ENCODE measurements at places on chromosomes 6 and 20.

DNA sequence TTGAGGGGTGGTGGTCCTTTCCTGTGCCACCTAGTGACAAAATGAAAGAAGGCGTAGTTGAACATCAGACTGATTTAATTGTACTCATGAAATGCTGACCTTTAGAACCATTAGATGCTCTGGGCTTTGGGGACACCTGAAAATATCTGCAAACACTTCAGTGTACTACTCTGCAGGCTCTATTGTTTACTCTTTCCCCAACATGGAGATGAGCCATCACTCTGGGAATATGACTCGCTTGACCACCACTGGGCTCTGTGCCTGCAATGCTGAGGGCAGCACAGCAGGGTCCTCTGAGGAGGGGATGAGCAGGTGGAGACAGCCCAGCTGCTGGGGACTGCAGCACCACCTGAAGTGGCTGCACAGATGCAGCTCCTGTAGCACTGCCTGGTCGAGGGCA, 74.8 kb upstream of the SLC24A3 start:
- no peak for DNase-seq

DNA sequence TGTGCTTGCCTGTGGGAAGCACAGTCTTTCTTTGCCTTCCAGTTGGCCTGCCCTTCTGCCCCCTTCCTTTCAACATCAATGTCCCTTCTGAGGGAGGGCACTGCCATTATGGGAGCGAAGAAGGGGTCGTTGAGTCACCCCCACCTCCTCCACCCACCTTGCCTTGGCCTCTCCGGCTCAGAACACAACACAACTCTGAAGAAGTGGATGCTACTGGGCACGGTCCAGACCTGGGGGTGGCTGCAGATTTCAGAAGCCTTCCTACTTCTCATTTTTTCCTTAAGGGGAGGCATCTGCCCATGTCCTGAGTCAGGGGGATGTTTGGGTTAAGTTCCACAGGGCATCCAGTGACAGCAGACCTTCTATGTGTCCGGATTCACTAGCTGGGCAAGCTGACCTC, 72.1 kb downstream of the GFOD1 start:
- no peak for DNase-seq

DNA sequence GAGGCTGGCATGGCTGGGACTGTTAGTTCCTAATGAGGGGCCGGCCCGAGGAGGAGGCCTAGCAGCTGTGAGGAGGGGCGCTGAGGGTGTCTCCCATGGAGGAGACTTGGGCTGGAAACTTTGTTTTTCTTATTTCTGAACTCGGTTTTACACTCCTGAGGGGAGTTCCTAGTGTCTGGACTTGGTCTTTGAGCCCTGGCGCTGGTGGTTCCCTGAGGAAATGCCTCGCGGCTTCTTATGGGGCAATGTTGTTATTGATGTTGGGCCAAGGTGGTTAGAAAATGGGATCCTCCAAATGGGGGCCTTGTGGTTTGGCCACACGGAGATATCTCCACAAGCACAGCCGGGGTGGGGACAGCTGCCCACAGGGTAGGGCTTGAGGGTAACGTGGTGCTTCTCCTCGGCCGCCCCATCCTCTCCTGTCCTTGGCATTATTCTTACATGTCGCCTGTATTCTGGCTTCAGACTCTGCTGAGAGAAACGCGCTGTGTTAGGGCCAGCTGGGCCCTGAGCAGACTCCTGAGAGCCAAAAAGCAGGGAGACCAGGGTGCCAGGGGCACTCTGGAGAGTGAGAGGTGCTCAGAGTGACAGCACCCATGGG, 136.9 kb downstream of the FOXO3 start:
- no peak for DNase-seq

DNA sequence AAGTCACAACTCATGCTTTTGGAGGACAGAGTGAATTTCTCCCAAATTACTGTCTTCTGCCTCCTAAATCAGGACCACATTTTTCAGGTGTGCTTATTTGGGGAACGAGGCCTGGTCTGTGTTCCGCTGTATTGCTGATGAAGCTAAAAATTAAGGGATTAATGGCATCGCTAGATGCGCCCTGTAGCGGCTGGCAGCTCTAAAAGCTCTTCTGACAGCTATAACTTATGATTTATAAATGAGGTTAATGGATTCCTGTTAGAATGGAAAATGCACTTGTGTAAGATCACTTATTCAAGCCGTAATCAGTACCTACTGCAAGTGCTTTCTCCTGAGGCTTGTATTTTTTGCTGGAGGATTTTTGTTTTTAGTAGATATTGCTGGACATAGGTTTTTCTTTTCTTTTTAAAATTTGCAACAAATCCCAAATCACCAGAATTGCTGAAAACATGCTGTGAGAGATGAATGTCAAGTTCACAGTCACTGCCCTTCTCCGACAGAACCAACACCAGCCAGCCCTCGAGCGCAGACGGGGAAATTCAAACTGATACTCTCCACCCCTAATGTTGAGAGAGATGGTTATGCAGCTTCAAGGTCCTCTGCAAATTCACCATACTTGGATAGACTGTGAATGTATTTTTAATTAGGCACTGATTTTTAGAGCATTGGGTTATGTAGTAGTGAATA, 49.1 kb downstream of the AKAP12 start:
- no peak for DNase-seq

DNA sequence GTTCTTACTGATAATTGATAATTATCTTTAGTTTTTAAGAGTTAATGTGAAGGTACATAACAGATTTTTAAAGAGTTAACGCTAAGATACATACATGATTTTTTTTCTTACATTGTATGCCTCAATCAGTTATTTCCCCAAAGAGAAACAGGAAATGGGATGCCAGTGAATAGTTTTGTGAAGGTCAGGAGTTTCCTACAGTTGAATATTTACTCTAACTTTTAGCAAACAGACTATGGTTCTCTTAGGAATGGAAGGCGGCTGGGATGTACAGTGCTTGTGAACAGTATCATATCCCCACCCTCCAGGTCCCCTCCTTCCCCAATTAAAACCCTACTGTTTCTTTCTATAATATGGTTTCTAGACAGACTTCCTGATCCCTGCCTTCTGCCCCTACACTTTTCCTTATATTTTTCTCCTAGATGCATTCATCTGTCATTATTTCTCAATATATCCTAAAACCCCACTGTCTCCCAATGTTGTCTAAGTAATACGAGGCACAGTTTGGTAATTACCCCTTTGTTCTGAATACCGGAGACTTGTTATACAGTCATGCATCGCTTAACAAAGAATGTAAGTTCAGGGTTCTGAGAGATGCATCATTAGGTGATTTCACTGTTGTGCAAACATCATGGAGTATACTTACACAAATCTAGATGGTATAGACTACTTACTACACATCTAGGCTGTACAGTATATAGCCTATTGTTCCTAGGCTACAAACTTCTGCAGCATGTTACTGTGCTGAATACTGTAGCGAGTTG, 29.2 kb downstream of the SLC35A1 start:
- DNase-seq: no peak

DNA sequence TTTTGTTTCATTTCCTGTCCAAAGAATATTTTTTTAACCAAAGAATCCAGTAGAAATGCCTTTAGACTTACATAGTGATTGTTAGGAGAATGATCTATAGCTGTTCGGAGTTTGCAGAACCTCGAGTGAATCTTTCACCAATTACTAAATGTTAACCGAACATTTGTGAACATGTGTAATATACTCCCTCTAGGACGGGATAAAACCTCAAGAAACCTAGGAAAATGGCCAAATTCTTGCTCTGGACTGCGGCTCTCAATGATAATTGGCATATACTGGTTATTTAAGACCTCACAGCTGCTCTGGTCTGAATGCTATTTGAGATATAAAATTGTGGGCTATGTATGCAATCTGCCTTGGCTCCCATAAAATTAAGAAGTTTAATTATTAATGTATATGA, 137.1 kb downstream of the PACRG start:
- DNase-seq: no peak

DNA sequence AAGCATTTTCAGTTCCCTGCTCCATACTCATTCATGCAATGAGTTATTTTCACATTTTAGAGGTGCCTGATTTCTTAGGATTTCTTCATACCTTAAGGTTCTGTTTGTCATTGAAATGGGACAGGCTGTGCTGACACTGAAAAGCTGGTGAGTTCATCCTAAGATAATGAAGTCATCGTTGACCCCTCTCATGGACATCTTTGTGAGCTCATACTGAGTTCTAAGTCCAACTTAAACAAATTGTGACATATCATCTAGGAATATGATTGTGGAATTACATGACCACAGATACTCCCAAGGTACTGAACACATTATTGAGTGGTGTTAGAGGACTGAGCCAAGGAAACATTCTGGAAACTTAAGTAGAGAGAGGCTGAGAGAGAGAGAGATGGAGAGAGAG, 224.8 kb upstream of the JAG1 start:
- no peak for DNase-seq

DNA sequence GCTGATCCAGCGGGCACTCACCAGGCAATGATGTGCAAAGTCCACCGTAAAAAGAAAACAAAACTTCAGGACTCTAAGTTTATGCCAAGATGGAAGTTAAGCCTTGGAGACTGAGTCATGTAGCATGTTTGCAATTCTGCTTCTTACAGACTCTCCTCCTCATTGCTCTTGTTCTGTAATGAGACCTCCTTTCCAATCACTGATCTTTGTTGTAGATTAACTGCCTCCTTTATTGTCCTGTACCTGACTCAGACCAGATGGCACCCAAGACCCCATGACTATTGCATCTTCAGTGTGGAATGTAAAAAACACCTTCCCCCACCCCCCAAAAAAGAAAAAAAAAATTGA, 11.2 kb downstream of the NEU1 start:
- no peak for DNase-seq

- DNase-seq: no peak
Observed at GRCh38 chr6:41970436-41970846, 28.8 kb upstream of the CCND3 start.

GRCh38 chr6:149033454-149033853, 284.1 kb upstream of the TAB2 start:
- peak; percentile 31 for DNase-seq

DNA sequence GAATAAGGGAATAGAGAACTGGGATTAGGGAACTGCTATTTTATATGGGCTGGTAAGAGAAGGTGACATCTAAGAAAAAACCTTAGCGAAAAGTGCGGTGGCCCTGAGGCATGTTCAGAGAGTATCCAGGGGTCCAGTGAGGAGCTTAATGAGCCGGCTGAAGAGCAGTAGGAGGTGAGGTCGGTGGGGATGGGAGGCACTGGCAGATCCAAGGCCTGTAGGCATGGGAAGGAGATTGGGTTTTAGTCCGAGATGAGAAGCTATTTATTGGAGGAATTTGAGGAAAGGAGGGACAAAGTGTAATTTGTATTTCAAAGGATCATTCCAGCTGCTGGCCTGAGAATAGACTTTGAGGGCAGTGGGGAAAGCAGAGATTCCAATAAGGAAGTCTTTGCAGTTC, 123.8 kb downstream of the QKI start:
- no peak for DNase-seq

- DNase-seq: no peak
Observed at GRCh38 chr20:63321148-63321831, 28.3 kb downstream of the COL20A1 start.

- no peak for DNase-seq
Observed at GRCh38 chr20:37853823-37854375, 49.0 kb upstream of the VSTM2L start.

- DNase-seq: no peak
Observed at GRCh38 chr6:170497841-170498301, 55.2 kb downstream of the PSMB1 start.

- no peak for DNase-seq
Observed at GRCh38 chr6:141134723-141135122, 998.0 kb upstream of the GJE1 start.

GRCh38 chr20:24207803-24208300, 219.3 kb upstream of the GGTLC1 start:
- DNase-seq: no peak

DNA sequence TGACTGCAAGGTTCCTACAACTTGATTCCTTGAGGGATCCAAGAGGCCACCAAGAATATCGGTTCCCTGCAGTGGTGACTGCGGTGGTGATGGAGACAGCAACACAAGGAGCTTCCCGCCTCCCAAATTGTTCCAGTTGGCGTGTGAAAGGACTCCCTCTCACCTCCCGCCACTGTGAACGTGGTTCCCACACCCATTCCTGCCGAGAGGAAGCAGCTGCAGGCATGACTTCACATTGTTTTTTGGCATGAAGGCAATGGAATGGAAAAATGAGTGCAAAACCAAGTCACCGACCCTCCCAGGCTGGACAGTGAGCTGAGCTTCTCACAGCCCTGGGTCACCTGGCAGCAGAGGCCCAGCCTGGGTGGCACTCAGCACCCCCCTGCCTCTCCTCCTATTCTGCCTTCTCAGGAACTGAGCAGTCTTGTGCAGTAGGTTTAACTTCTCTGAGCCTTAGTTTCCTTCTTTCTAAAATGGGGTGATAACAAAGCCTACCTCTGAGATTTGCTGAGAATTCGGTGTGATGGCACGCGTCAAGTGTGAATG, 75.0 kb downstream of the CNKSR3 start:
- DNase-seq: no peak

- DNase-seq: peak; percentile 30
Observed at GRCh38 chr6:43668151-43669028, 19.2 kb downstream of the MRPS18A start.

DNA sequence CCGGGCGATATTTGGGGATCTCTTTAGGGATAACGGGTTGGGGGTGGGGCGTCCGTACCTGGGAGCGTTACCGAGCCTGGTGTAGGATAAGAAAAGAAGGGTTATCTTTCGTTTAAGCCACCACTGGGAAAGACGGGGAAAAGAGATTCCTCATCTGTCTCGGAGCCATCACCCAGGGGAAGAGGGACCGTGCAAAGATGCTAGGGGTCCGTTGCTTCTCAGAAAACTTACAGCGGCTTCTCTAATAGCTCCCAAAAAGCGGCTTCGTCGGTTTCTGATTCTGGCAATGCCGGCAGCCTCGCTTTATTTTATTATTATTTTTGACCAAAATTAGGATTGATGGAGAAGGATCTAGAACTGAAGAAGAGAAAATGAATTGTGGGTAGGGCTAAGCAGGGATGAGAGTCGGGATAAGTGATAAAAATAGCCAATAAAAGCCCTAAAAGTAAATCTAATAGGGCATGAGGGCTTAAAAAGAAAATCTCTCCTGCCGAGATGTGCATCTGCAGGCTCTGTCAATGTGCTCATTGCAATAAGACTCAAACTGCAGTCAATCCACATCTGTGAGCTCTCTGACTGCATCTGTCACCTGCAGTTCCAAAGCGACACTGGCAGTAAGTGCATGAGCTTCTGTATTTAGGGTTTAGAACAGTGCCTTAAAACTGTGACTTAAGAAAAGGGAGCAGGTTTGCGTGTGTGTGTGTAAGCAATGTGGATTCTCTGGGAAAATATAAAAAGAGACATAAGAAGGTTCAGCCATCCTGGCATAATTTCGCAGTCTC, 801 bp downstream of the TBPL1 start:
- DNase-seq: no peak

DNA sequence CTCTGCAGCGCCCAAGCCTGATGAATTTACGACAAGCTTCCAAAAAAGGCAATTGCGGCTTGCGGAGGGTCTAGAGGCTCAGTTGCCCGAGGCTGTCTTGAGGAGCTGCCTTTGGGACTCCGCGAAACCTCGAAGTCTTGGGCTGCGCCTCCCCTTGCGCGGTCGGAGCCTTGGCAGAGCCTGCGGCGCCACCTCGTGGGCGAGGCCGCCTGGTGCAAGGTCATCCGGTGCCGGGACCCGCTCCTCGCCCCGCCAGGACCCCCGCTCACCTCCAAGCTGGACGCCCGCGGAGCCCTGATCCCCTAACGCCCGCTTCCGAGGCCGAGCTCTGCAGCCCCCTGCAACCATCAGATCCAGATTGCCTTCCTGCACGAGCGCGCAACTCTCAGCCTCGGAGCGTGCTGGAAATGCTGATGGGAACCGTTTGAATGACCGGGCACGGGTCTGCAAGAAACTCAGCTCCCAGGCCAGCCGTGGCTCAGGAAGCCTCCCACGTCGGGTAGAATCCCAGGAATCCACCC, 14.9 kb upstream of the FAM210B start:
- DNase-seq: no peak

- DNase-seq: peak; percentile 80
Observed at GRCh38 chr20:309841-310644, 12.7 kb downstream of the ZCCHC3 start.

All from activated T-helper 1 cell treated with anti-CD3 and anti-CD28 coated beads, Interleukin-12 subunit alpha, Interleukin-12 subunit beta, Interleukin-2, Interleukin-4 antibody, amounts not matched to agents 30 ng/mL and 10 ng/mL and 1 ng/mL, durations not matched to agents 14 hours and 24 hours and 36 hours (primary cell).